ENCODE measurements at places on chromosomes 12 and 14. TPM values are rescaled to one million over a fixed set of nuclear protein-coding genes. Genes with fewer than 3 reads are reported as not detected.

The ELK3 gene
- 40.8 TPM for total RNA-seq

The OAS1 gene
- total RNA-seq, result 24.2 TPM

DNA sequence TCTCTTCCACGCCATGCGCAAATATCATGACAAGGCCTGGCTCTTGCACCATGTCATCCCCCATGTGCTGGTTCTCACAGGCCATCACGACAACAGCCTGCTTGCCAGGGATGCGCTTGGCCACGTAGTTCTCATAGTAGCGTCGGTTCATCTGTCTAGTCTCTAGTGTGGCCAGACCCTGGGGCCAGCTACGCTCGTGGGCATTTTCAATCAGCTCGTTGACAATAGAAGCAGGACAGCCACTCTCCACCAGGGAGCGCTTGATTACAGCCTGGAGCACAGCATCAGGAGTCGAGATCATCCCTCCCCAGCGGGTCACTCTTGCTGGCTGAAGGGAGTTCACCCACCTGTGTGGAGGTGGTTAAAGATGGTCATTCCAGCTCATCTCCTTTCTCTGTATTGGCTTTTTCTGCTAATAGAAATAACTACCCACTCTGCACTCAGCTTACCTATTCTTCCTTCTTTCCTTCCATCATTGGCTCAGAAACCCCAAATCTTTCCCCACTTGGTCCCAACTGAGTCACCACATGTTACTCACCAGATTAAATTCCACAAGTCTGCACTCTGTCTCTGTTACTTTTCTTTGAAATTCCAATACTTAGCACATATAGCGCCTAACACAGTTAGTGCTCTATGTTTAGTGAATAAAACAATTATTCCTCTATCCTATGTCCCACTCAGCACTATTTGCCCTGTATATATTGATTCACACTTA lies 15.1 kb downstream of the RNF41 start:
- no peak for DNase-seq

- DNase-seq, result no peak
Measured at GRCh38 chr14:88962356-88962755, 137.9 kb downstream of the TTC8 start.

GRCh38 chr12:54622463-54623183 lies 12.1 kb downstream of the LACRT start:
- DNase-seq, result no peak

GRCh38 chr14:59398841-59399240 lies 66.3 kb downstream of the GPR135 start:
- DNase-seq, result peak; percentile 2
